ENCODE measurements at places on chromosomes 6 and 20.

- peak; percentile 63 for DNase-seq
These were observed 114.4 kb downstream of the ADGRG6 start for GRCh38 chr6:142416179-142416578.

DNA sequence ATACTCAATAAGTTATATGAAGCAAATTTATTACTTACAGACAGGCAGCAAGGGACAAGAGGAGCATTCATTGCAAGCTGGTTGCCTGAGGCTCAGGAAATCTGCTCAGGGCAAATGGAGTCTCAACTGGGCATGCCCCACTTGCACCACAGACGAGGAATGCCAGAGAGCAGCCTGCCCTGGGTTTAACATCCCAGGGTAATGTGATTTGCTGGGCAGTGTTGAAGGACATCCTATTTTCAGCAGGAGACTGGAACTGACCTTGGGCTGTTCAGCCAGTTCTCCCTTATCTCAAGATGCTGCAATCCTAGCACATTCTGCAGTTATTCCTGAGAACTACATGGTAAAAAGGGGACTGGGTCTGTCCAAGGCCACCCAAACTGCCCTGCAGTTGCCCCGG, 3.8 kb upstream of the ENTPD6 start:
- DNase-seq, result no peak

DNA sequence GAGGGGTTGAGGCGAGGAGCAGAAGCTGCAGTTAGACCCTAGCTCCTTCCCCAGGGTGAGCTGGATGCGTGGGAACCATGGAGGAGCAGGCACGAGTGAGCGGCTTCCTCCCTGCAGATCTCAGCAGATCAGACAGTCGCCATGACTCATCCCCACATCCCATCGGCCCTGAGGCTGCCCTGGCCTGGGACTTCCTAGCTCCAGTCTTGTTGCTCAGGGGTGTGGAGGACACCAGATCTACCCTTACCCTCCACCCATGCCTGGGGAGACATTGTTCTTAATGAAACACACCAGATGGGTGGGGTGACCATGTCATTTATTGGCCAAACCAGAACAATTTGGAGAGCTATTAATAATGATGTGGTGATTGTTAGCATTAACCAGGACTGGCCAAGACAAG, 36.3 kb upstream of the TGM2 start:
- peak; percentile 19 for DNase-seq

DNA sequence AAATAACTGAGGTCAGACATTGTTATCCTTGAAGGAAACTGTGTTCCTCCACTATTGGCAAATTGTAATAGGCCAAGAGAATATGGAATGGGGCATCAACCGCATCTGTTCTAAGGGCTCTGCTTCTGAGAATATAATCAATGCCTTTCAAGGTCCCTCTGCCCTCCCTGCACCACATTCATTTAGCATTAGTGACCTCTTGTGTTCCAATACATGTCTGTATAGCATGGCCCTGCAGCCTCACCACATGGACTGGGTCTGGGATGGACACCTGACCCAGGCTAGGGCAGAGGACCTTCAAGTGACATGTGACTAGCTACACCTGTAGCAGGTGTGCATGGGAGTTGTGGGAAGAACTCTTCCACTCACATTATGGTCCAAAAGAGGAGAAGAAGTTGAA, 14.2 kb downstream of the BTN3A1 start:
- DNase-seq, result no peak

- DNase-seq, result no peak
These were observed 40.6 kb downstream of the CGA start for GRCh38 chr6:87054143-87054833.

- peak; percentile 46 for DNase-seq
These were observed 136.6 kb downstream of the COL9A1 start for GRCh38 chr6:70166088-70166958.

DNA sequence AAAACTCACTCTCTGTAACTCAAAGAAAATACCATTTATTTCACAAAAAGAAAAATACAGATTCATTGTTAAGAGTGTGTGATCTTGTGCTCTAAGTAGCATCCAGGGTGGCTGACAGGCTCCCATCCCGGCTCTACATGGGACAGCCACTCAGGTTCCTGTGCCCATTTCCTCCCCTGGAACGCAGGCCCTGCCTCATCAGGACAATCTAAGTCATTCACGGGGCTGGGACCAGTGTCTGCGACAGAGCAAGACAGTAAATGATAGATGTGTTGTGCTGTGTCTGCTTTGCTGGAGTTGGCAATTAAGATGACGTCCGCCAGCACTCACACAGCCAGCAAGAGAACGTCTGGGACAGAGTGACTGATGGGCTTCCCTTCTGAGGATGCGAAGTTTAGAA, 6.9 kb upstream of the FAM209A start:
- no peak for DNase-seq

DNA sequence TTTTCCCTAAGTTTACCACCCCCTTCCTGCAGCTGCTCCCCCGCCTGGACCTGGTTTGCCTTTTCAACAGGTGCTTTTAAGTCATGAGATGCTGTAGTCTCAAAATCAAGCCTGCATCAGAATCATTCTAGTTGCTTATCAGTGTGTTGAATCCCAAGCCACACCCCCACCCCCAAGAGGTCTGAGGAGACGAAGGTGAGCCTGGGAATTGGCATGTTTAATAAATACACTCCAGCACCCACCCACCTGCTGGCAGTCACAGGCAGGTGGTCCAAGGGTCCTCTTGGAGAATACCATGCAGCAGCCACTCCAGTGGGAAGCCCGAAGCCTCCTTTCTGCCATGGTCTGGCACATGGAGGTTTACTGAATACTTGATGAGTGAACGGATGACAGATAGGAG, 1.1 kb upstream of the ADIG start:
- DNase-seq, result no peak

DNA sequence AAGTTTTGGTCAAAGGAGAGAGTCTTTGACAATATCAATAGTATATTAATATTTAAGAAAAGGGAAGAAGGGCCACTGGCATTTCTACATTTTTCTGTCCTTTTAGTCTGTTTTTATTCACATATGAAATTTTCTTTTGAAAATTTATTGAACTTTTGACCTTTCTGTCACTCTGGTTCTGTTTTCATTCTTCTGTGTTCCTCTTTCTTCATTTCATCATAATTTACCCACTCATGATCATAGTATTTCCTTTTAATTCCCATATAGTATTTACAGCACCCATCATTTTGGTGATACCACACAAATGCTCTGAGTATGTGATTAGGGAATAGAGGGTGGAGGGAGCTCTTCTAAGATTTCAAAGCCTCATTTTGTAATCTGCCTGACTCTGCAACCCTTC, 142.8 kb downstream of the GJA1 start:
- no peak for DNase-seq

DNA sequence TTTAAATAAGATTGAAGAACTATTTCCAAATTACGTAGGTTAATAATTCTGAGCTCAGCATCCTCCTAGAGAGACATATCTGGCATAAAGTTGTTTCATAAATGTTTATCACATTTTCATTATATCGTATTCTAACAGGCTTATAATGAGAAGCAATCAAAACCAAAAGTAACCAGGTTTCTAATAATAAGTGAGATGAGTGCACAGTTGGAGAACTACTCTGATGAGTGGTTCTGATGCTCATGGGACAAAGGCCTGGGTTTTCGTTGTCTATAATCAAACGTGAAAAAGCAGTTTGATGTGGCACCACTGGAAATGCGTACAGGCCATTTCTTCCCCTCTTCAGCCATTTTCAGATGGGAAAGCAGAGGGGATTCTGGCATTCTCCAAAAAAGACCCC, 4.7 kb upstream of the SERPINB6 start:
- DNase-seq, result no peak

DNA sequence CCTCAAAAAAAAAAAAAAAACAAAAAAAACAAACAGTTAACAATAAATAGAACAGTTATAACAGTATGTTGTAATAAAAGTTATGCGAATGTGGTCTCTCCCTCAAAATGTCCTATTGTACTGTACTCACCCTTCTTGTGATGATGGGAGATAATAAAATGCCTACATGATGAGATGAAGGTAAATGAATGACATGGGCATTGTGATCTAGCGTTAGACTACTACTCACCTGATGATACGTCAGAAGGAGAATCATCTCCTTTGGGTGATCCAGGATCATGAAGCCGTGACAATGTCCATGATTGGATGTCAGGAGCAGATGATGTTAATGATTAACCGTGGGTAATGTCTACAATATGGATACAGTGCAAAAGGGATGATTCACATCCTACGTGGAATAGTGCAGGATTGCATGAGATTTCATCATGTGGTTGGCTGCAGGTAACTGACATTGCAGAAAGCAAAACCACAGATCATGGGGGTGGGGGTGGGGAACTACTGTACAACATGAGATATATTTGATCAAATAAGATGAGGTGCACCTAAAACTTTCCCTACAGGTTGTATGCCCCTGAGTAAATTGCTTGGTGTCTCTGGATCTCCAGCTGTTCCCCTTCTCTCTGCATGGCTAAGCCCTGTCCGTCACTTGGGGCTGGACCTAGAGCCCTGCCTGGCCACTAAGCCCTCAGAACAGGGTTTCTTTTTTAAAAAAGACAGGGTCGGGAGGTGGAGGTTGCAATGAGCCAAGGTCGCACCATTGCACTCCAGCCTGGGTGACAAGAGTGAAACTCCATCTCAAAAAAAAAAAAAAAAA, 6.2 kb upstream of the RBCK1 start:
- DNase-seq, result peak; percentile 99

DNA sequence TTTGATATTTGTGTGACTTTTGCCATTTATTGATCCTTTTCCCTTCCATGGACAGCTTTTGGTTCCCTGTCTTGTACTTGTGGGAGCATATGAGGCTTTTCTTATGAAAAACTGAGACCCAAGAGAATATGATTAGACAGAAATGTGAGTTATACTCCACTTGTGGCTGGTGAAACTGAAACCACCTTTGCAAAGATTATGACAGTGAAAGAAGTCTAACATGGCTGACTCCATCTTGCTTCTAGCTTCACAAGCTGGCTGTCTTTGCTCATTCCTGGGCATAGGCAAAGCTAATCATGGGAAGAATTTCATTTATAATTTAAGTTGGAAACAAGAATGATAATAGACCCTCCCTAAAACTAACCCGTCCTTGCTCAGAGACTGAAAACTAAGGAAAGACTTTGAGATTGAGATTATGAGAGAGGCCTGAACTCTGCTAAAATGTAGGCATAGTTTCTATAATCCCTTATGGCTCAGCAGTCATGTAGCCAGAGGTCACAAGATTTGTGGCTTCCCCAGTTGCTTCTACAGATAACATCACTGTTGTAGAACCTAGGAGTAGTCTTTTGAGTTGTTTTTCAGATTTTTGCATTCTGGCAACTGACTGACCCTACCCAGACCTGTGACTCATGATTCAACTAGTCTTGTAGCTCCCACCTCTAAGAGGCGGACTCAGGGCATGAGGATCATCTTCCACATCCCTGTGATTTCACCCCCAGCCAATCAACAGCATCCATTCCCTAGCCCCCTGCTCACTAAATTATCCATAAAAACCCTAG, 50.9 kb upstream of the CD2AP start:
- DNase-seq, result no peak

GRCh38 chr6:35164277-35164676, 23.1 kb upstream of the TCP11 start:
- no peak for DNase-seq

GRCh38 chr20:45080867-45081624, 19.9 kb downstream of the KCNS1 start:
- DNase-seq, result peak; percentile 8

GRCh38 chr20:18011951-18012645, 43.3 kb downstream of the MGME1 start:
- DNase-seq, result no peak

- no peak for DNase-seq
These were observed 31.6 kb upstream of the EZR start for GRCh38 chr6:158850807-158851115.

DNA sequence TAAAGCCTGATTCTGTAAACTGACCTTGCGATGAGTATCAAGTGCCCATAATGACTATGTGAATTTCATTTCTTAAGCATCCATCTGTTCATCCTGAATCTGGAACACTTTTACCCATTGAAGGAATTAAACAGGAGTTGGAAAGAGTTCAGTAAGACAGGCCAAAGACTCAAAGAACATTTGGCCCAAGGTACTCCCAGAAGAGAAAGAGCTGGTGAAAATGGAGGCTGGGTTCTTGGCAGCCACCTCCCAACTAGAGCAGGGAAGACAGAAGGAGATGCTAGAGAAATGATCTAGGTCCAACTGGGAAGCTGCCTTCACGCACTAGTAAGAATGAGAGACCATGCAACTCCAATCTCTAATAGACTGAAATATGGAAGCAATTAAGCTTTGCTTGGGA, 290.8 kb upstream of the RNF24 start:
- no peak for DNase-seq

- no peak for DNase-seq
These were observed 7.4 kb downstream of the ZBTB24 start for GRCh38 chr6:109475625-109476024.

DNA sequence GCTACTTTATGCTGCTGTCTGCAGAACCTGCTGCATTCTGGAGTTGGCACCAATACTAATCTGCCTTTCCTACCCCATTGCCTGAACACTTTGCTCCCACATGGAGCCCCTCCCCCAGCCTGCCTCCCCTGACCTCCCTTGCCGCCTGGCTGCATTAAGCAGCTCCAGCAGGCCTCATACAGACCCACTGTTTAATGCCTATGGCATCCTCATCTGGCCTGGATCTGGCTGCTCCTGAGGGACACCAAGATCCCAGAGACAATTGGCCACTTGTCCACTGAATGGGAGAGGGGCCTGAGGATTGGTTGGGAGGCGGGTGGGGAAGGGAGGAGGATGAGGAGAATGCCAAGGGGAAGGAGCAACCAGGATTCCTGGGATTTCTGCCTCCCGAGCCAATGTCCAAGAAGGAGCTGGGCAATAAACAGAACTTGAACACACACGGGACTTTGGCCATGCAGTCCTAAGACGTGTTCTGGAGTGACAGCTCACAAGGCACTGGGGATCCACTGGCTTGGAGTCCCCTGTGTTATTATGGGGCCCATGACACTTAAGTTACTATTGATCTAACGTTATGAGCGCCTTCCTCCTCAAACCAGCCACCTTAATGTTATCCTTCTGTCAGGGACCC, 10.4 kb upstream of the KCNK5 start:
- no peak for DNase-seq

DNA sequence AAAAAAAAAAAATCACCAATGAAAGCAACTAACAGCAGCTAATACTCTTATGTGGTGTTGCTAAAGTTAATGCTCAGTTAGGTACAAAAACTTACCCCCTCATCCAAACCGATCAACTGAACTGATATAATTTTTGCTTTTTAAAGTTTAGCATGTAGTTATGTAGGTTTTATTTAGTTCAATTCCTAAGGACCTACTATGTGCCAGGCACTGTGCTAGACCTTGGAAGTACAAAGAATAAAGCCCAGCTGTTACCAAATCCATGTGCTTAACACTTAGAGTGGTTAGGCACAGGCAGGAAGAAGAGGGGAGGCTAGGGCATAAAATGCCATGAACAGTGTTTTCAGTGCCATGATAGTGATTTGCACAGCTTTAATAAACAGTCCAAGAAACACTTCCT, 85.1 kb downstream of the PDSS2 start:
- no peak for DNase-seq

GRCh38 chr6:91167846-91168245, 581.0 kb upstream of the MAP3K7 start:
- peak; percentile 44 for DNase-seq

- DNase-seq, result no peak
These were observed 18.2 kb upstream of the EDN1 start for GRCh38 chr6:12271997-12272396.

- DNase-seq, result peak; percentile 45
These were observed 8.1 kb downstream of the SCRT2 start for GRCh38 chr20:667351-668034.

GRCh38 chr6:139361211-139361610, 13.2 kb downstream of the CITED2 start:
- no peak for DNase-seq

- DNase-seq, result no peak
These were observed 28.1 kb upstream of the RALGAPA2 start for GRCh38 chr20:20740541-20740940.

Measured in ACHN (cell line).